ENCODE measurements at places on chromosomes 6 and 20. TPM values are rescaled to one million over a fixed set of nuclear protein-coding genes. Genes with fewer than 3 reads are reported as not detected.

- peak overlapping the region; percentile 78 for H3K4me3 ChIP-seq
- peak; percentile 66 for DNase-seq
- H3K4me1 ChIP-seq: peaks cover 27% of the 10 kb centered on the region
- H3K27me3 ChIP-seq: no peaks in the 10 kb centered on the region
- no peaks in the 10 kb centered on the region for H3K36me3 ChIP-seq
Measured at GRCh38 chr6:11460001-11460668, 77.4 kb upstream of the TMEM170B start.

- H3K27me3 ChIP-seq: peaks cover 2% of the 10 kb centered on the region
- peak overlapping the region; percentile 74 for H3K27ac ChIP-seq
- no peak overlapping the region for H3K4me3 ChIP-seq
- H3K4me1 ChIP-seq: peaks cover 16% of the 10 kb centered on the region
- peaks cover 4% of the 10 kb centered on the region for H3K36me3 ChIP-seq
- DNase-seq: peak; percentile 73
Measured at GRCh38 chr6:43733471-43734293, 36.3 kb upstream of the VEGFA start.

DNA sequence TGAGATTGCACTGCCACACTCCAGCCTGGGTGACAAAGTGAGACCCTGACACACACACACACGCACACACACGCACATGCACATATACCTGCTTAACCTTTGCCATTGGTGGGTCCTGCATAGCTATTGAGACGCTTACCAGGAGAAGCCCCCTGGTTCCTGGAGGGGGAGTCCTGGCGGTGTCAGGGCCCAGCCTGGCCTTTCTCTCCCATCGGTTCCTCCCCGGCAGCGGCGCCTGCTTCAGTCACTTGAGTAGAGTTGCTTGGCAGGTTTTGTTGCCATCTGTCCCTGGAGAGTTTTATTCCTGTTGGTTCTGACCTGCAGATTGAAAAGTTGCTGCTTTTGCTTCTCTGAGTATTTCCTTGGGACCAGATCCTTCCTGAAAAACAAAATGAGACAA lies 20.6 kb upstream of the FAM209A start:
- peaks cover 7% of the 10 kb centered on the region for H3K4me1 ChIP-seq
- no peaks in the 10 kb centered on the region for H3K27me3 ChIP-seq
- no peak overlapping the region for H3K4me3 ChIP-seq
- no peak for DNase-seq
- no peak overlapping the region for H3K27ac ChIP-seq

GRCh38 chr20:20977786-20978185 lies 128.4 kb downstream of the LINC00237 start:
- no peaks in the 10 kb centered on the region for H3K36me3 ChIP-seq
- no peak overlapping the region for H3K4me3 ChIP-seq
- no peak for DNase-seq
- H3K27me3 ChIP-seq: no peaks in the 10 kb centered on the region
- no peaks in the 10 kb centered on the region for H3K4me1 ChIP-seq
- H3K27ac ChIP-seq: no peak overlapping the region

DNA sequence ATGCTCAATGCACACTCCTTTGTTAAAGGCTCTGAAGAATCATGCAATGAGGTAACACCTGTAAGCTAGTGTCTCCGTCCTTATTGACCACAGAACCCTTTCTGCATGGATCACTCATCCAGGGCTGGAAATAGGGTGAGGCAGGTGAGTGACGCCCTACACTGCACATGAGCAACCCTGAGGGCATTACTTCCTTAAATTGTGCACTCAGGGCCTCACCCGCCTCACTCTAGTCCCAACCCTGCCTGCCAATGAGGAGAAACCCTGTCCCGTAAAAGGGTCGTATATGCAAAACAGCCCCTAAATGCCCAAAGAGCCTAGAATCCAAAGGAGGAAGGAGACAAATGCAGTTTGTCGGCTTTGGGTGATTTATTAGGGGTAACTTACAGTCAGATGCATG lies 33.6 kb upstream of the NOP56 start:
- no peak overlapping the region for H3K27ac ChIP-seq
- H3K4me1 ChIP-seq: peaks cover 2% of the 10 kb centered on the region
- H3K27me3 ChIP-seq: peaks cover 21% of the 10 kb centered on the region
- no peak for DNase-seq
- H3K36me3 ChIP-seq: no peaks in the 10 kb centered on the region

GRCh38 chr20:30500829-30501440 lies 756.5 kb upstream of the DEFB115 start:
- no peak for DNase-seq
- H3K4me1 ChIP-seq: peaks cover 1% of the 10 kb centered on the region
- no peak overlapping the region for H3K27ac ChIP-seq
- no peaks in the 10 kb centered on the region for H3K27me3 ChIP-seq

DNA sequence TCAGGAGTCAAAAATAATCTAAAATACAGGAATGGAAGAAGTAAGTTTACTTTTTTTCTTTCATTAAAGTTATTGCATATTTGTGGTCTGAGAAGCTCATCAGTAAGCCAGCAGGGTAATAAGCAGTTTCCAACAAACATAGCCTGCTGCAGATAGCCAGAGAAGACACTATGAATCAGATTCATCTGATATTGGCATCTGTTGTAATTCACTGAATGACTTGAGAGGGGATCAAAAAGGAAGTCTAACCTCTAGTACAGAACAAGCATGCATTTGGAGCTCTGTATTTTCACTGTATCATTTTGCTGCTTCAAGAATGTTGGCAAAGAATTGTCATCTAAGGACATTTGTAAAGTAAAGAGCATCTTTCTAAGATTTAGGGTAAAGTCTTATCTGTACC lies 53.8 kb upstream of the UFL1 start:
- H3K27me3 ChIP-seq: peaks cover 11% of the 10 kb centered on the region
- no peak for DNase-seq
- no peak overlapping the region for H3K27ac ChIP-seq
- H3K4me3 ChIP-seq: no peak overlapping the region
- peaks cover 14% of the 10 kb centered on the region for H3K4me1 ChIP-seq

DNA sequence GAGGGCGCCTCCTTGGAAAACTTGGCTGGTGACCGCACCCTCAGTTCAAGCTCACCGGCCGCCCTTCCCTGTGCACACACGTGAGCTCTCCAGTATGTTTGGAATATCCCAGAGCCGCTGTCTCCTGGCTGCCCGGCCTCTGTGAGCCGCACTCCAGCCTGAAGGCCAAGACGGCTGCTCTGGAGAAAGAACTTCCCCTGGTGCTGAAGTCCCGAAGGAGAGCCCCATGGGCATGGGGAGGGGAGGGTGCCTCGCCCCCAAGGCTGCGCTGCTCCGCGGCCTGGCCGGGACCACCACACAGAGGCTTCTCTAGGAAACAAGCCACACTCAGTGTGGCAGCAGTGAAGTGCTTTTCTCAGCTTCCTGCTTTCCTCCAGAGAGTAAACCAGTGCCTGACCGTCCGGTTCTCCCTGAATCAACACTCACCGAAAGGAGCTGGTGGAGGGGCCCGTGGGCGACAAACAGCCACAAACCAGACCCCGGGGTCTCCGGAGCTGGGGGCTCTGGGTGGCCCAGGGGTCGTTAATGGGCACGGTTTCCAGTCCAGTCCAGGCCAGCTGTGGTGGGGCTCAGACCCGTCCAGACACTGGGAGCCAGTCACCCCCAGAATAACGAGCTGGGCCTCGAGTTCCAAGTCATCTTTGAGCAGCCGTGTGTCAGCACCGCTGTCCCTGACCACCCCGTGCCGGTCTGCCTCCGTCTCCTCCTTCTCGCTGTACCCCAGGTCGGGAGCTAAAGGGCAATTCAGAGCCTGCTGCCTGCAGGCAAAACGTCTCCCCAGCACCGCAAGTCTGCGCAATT lies 87.4 kb upstream of the BHLHE23 start:
- no peaks in the 10 kb centered on the region for H3K27me3 ChIP-seq
- H3K36me3 ChIP-seq: no peaks in the 10 kb centered on the region
- H3K4me1 ChIP-seq: no peaks in the 10 kb centered on the region
- no peak for DNase-seq
- H3K4me3 ChIP-seq: no peak overlapping the region

DNA sequence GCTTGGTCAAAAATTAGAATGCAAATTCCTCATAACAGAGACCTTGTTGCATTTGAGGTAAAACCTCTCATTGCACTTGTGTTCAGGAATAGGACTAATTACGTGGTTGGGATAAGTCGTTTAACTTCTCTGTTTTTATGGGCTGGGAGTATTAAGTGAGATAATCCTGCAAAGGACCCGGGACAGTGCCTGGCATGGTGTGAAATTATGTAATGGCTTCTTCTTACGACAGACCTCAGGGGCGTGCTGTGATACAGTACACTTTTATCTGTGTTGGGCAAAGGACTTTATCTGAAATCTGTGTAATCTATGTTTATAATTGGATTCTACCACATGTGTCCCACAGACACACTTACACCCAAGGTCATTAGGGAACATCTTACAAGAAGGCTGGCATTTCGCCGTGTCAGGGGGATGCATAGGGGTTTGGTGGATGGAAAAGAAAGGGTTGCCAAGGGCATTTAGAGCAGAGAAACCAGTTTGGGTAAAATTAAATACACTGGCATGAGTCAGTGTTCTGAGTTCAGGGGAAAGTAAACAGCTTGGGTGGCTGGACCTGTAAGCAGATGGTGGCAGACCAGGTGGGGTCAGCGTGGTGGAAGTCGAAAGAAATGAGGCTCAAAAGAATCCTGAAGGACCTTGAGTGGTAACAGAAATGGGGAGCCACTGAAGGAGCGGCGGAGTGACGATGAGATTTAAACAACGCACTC lies 17.2 kb upstream of the RTF2 start:
- H3K4me1 ChIP-seq: peaks cover 11% of the 10 kb centered on the region
- no peak overlapping the region for H3K4me3 ChIP-seq
- peaks cover 19% of the 10 kb centered on the region for H3K36me3 ChIP-seq
- no peak for DNase-seq

DNA sequence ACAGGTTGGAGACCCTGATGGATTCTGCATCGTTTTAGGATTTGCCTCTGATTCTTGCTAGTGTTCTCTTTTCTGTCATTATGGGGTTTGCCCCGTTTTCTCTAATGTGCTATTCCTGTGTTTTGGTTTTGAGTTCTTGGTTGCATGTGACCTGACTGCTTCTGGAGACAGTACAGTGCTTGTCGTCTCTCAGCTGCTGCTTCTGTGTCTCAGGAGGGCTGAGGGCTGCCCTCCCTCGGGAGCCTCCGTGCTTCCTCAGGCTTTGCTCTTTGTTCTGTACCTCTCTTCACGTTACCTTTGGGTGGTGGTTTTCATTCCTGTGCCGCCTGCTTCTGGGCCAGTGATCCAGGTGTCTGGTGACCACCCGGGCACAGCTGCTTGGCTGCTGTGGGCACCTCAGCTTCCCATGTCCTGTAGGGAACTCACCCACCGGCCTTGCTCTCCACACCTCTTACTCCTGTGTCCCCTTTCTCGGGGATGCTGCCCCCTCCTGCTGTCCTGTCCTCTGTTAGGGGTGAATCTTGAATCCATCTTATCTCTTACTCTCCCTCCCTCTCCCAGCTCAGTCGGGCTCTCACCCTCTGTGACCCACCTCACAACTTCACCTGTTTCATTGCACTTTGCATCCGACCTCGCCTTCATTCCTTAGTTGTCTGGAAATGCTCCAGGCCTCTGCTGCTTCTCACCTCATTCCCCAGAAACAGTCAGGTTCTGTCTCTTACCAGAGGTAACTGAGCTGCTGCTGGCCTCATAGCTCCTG lies 33.2 kb downstream of the PANK2 start:
- no peak overlapping the region for H3K4me3 ChIP-seq
- H3K4me1 ChIP-seq: peaks cover 33% of the 10 kb centered on the region
- no peaks in the 10 kb centered on the region for H3K27me3 ChIP-seq
- H3K36me3 ChIP-seq: peaks cover 54% of the 10 kb centered on the region
- peak; percentile 56 for DNase-seq

DNA sequence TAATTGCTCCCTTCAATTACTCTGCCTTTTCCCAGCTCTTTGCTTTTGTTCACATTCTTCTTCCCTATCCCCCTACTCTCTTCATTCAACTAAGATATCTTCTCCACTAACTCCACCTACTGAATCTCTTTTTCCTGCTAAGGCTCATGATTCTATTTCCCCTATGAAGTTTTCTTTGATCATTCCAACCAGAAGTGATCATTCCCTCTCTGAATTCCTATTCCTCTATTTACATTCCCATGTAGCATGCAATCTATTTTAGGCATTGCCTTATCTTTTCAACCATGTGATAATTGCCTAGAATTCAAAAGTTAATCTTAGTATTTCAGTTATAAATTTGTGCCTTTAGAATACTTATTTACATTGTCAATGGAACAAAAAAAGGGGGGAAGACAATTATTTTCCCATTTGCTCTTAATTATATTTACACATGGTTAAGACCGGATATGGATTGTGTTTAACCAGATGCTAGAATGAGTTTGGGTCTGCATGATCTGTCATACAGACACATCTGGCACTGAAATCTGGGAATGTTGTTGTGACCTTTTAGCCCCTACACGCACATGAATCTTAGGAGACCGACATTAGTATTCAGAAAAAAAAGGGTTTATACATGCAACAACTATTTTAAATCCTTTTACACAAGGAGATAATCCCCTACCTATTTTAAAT lies 20.8 kb downstream of the MOXD1 start:
- H3K36me3 ChIP-seq: no peaks in the 10 kb centered on the region
- no peak for DNase-seq
- peaks cover 31% of the 10 kb centered on the region for H3K27me3 ChIP-seq
- H3K4me3 ChIP-seq: no peak overlapping the region

- no peak for DNase-seq
- no peaks in the 10 kb centered on the region for H3K4me1 ChIP-seq
Measured at GRCh38 chr20:6238421-6238820, 115.6 kb upstream of the FERMT1 start.

Gene CST5
- not detected for total RNA-seq

GRCh38 chr20:44830523-44830922 lies 20.2 kb upstream of the RIMS4 start:
- DNase-seq: no peak
- no peak overlapping the region for H3K27ac ChIP-seq
- H3K4me1 ChIP-seq: no peaks in the 10 kb centered on the region
- peaks cover 39% of the 10 kb centered on the region for H3K27me3 ChIP-seq
- H3K4me3 ChIP-seq: no peak overlapping the region

DNA sequence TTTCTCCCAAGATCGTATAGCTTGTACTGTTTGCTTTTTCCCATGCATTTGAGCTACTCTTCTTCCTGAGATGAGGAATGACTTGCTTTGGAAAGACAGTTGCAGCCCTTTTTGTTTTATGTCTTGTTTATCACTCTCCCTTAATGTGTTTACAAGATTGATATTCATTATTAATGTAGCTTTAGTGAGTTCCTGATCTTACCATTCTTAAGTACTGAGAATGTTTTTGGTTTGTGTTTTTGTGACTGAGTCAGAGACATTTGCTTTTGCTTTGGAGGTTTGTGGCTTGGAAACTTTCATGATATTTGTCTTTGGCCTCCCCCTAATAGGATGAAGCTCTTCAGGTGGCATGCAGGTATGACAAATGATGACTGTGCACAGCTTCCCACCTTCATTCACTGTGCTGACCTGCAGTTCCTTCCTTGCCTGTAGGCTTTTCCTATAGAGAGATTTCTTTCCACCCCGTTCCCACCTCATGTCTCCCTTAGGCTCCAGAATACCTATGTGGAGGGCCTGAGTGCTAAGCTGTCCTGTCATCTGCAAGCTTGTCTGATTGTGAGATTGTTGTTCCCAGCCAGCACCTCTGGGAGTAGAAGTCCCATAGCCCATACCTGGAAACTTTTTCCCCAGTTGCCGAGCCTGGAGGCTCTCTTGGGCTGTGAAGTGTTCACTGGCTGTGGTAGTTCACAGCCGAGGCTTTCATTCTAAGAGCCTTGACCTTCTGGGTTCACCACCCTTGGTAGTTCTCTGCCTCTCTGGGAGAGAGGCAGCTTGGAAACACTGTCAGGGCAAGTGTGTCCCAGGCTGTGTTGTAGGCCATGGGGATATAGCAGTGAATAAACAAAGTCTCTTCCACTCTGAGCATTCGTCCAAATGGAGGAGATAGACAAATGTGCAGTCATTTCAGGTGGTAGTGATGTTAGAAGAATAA lies 27.1 kb downstream of the CDS2 start:
- peak overlapping the region; percentile 18 for H3K27ac ChIP-seq
- H3K4me3 ChIP-seq: no peak overlapping the region
- H3K36me3 ChIP-seq: peaks cover 5% of the 10 kb centered on the region
- no peaks in the 10 kb centered on the region for H3K27me3 ChIP-seq
- no peak for DNase-seq
